ENCODE measurements at places on chromosomes 6 and 20.

- DNase-seq: no peak
These were observed 205.2 kb upstream of the ECI2 start for GRCh38 chr6:4340544-4340943.

- no peak for DNase-seq
These were observed 28.8 kb downstream of the FITM2 start for GRCh38 chr20:44282192-44282591.

DNA sequence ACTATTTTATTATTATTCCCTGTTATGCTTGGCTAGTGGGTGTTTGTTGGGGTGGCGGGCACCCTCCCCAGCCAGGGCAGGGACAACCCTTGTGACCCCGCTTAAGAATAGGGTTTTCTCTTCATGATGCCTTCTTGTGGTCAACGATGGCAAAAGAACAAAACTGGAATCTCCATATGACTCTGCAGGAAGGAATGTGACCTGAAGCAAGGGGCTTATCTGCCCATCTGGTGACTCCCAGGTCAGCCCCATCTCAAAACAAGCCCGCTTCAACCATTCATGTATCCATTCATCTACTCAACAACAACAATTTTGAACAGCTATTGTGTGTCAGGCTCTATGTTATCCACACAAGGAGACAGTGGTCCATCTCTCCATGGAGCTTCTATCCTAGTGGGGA is 30.9 kb upstream of the TGM6 start:
- no peak for DNase-seq

GRCh38 chr6:5471044-5471443 is 209.7 kb downstream of the FARS2 start:
- DNase-seq: peak; percentile 70

- no peak for DNase-seq
These were observed 170.3 kb upstream of the FLRT3 start for GRCh38 chr20:14507711-14508110.

- DNase-seq: no peak
These were observed 67.5 kb downstream of the PHACTR3 start for GRCh38 chr20:59671661-59672471.

GRCh38 chr20:19565736-19566135 is 192.3 kb upstream of the RIN2 start:
- DNase-seq: no peak

GRCh38 chr6:158708239-158708638 is 58.4 kb downstream of the SYTL3 start:
- no peak for DNase-seq

- no peak for DNase-seq
These were observed 38.9 kb downstream of the CDK19 start for GRCh38 chr6:110776413-110776812.

GRCh38 chr6:64252256-64252655 is 616.7 kb downstream of the PHF3 start:
- DNase-seq: no peak

DNA sequence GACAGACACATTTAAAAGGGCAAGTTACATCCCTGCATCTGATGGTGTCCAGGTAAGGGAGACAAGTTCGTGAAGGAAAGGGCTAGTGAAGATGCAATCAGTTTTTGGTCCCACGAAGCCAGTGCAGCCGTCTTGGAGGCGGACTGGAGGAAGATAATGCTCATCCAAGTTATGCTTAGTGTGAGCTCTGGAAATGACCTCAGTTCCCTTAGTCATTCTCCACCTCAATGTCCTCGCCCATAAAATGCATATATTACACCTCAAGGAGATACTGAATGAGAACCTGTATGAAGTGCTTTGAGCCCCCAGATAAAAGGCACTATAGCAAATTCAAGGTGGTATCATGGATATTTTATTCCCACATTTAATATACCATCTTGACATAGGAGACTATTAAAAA is 358.8 kb downstream of the ADGRB3 start:
- DNase-seq: no peak

DNA sequence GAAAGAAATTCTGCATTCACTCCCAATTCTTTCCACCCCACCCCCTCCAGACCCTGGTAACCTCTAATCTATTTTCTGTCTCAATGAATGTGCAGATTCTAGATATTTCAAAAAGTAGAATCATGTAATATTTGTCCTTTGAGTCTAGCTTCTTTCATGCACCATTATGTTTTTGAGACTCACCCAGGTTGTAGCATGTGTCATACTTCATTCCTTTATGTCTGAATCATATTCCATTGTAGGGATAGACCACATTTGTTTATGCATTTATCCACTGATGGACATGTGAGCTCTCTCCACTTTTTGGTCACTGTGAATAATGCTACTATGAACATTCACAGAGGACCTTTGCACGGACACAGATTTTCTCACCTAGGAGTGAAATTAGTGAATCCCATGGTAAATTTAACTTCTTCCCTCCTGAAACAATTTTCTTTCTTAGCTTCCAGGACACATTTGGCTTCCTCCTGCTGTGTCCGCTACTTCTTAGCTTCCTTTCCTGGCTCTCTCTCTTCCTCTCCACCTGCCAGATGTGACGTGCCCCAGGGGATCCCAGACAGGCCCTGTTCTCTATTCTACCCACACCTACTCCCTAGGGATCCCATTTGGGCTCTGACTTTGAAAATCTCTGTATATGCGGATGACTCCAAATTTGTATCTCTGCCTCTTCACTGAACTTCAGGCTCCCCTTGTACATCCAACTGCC is 24.1 kb upstream of the ARFGEF2 start:
- no peak for DNase-seq

GRCh38 chr20:44087857-44088120 is 99.2 kb downstream of the JPH2 start:
- DNase-seq: no peak

DNA sequence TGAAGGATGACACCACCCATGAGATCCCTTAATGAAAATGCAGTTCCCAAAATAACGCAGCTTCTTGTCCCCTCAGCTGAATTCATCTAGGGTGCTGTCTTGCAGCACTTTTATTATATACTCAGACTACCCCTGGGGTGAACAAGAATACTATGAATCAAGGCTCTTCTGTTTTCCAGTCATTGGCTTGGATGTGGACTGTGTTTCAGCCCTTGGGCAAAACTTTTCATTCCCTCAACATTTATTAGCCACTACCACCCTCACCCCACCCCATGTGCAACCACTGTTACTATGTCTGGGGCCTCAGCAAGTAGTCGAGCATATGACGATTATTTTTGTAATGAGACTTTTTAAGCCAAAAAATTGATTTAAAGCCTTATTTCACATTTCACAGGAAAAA is 319.2 kb upstream of the PLN start:
- DNase-seq: no peak

DNA sequence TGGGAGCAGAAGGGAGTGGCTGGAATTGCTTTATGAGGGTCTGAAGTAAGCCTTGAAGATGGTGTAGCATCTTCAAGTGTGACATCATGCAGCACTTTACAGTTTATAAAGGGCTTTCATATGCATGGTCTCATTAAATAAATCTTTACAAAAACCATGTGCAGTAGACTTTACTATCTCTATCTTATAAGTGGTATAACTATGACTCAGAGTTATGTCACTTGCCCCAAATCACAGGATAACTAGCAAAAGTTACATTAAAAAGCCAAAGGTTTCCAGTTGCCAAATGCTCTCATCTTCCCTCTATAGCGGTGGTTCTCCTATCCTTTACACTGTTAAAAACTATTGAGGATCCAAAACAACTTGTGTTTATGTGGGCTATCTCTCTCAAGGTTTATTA is 687.7 kb upstream of the MARCKS start:
- no peak for DNase-seq

- DNase-seq: no peak
These were observed 38.7 kb downstream of the CNKSR3 start for GRCh38 chr6:154471609-154472362.

DNA sequence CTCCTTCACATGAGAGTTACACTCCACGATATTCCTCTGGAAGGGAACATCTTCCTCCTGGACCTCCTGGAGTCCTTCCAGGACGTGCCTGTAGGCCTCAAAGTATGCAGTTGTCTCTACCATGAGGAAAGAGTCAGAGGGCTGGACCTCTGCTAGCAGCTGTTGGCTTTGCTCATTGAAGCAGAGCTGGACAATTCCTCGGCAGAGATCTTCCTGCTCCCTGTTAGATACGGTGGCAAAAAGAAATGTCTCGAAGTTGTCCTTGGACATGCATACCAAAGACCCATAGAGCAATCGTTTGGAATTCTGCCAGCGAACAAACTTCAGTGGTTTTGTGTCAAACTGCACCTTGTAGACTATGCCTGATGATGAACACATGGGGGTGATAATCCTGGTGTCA is 7.7 kb downstream of the ZNFX1 start:
- no peak for DNase-seq

DNA sequence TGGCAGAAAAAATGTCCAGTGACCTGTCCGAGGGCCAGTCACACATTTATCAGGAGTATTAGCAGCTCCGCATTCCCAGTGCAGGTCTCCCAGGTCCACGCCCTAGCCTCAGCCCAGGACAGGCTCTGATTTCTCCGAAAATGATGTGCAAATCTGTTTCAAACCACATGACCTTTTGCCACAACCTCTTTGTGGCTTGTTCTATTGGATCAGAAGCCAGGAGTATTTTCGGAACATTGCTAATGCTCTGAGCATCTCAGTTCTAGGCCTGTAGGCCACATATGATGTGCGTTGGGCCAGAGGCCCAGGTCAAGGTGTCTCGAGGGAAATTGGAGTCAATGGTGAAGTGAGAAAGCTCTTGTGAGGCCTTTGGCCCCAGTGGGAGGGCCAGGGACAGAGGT is 40.4 kb downstream of the SNX5 start:
- DNase-seq: no peak

DNA sequence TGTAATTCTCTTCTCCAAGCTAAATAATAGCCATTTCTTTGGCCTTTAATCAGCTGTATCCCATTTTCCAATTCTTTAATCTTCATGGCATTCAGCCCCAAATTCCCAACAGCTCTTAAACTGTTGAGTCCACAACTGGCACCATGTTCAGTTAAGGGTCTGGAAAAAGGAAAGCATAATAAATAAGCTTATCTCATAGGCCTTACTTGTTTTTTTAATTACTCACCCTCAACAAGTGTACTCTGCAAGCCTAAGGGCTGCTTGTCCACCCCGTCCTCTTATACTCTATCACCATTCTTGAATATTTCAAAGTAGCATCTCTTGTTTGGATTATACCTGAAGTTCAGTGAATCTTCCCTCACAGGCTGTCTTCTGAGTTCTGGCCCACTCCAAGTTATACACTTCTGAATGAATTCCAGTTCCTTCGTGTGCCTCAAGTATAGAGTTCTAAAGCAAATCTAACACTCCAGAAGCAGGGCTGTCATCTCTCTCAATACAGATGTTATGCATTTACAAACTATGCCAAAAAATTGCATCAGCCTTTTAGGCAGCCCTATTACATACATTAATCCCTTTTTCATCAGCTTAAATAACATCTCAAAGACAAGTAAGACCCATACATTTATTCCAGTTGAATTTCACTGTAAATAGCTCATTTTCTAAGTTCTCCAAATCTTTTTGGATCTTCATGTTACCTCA is 98.7 kb downstream of the COL21A1 start:
- DNase-seq: no peak

GRCh38 chr6:88238065-88238464 is 71.9 kb upstream of the CNR1 start:
- peak; percentile 57 for DNase-seq

DNA sequence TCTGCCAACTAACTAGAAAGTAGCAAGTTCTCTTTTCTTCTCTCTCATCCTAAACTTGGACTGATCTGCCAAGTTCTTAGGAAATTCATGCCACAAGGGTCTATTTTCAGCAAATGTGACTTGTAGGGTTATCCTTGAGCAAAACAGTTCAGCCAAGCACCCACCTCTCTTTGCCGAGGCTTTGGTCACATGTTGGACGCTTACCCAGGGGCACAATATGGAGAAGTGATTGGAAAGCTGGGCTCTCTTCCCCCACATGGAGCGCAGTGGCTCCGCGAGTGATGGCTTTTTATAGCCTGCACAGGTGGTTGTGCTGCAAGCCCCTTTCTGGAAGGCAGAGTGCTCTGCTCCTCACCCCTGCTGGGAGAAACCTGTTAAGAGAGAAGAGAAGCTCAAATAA is 47.7 kb upstream of the FNDC1 start:
- no peak for DNase-seq

DNA sequence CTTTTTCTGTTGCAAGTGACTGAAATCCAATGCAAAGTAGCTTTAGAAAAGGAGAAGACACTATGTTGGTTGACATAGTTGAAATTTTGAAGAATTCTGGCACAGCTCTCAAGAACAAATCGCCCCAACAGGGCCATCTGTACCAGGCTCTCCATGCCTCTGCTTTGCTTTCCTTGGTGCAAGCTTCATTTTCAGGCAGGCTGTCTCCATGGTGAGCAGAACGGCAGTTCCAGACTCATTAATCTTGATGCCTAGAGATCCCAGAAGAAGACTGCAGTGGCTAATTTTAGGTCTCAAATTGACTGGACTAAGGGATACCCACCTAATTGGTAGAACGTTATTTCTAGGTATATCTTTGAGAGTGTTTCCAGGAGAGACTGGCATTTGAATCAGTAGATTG is 950.7 kb upstream of the FLRT3 start:
- DNase-seq: no peak

GRCh38 chr20:51910321-51911050 is 108.2 kb upstream of the SALL4 start:
- DNase-seq: no peak

GRCh38 chr6:167746975-167747374 is 79.7 kb upstream of the AFDN start:
- no peak for DNase-seq

Data from endothelial cell (in vitro differentiated cells).